ENCODE measurements at places on chromosomes 11 and 22.

DNA sequence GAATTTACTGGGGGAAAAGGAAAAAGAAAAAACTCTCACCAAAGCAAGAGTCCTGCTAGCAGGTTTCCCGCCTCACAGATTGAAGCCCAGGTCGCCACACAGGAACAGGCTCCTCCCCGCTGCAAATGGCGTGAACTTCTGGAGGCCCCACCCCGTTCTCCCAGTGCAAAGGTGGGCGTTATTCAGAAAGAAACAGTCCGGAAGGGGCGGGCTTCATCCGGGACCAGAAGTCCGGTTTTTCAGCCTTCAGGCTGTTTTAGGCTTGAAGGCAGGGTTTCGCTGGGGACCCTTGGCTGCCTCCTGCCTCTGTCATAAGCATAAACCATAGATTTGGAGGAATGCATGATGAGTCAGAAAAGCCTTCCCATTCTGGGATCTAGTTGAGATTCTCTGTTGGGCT, 148.3 kb upstream of the POU2AF2 start:
- no peak for DNase-seq

DNA sequence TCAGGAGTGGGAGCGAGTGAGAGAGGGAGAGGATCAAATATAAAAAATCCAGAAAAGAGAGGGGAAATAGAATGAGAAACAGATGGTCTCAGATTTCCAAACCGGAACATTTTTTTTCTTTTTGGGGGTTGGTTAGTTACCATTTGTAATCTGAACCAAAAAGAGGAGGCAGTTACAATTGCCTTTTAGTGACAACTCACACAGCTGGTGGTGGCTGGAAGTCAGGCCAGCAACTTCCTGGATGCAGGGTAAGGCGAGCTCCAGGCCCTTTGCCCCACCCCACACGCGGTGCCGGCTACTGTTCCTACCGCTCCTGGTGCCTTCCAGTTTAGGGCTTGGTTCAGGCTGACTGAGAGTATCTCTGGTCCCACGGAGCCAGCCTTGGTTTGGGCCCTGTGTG, 21.0 kb upstream of the UBASH3B start:
- DNase-seq = no peak

GRCh38 chr11:19160847-19161246, 40.9 kb downstream of the CSRP3 start:
- DNase-seq = no peak

GRCh38 chr11:98207086-98207485, 813.7 kb upstream of the CNTN5 start:
- DNase-seq = no peak

GRCh38 chr11:76810151-76810853, 27.1 kb downstream of the TSKU start:
- DNase-seq = no peak

DNA sequence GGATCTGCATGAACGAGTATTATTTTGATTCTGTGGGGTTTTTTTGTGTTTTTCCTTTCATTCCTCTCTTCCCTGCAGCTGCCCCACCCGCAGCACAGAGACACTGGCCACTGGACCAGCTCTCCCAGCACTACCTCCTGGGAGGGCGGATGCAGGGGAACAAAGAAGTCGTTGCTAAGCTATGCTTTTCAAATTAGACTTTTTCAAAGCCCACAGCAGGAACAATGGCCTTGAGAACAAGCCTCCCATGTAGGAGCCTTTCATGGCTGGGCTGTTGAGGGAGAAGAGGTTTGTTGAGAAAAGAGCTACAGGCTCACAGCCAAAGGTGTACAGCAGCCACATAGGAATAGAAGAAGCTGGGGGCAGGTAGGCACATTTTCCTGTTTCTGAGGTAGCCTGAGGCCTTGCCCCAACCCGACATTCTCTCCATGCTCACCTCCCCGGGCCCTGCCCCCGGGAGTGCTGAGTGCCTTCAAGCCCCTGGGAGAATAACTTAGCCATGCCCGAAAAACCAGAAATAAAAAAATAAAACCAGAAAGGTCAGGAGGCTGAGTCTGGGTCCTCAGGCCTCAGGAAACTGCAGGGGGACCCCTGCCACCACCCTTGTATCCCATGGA, 20.5 kb upstream of the SYT12 start:
- DNase-seq = no peak

DNA sequence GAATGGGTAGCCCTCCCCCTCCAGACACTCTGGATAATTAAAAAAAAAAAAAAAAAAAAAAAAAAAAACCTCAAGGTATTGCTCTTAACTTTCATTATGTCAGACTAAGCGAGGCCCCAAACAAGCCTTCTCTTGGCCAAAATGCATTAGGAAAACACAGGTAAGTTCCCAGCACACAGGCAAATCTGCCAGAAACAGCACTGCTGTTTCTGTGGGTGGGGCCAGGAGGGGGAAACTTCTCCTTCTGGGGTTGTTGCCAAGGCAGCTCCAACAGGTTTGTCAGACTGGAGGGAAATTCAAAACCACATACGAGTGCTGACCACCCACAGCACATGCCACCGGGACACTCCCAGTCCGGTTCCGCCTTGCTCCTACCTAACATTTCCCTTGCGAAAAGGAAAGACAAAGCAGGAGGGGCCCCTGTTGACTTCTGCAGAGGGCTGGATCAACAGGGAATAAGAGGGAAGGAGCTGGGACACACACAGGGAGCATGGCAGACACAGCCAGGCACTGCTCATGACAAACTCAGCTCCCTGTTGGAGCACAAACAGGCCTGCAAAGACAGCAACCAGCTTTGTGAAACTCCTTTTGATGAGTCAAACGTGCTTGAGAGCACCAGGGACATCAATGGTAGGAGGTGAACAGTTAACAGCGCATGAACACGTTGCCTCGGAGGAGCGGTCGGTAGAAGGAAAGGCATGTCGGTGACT, 55.0 kb downstream of the MYH9 start:
- DNase-seq = no peak

- no peak for DNase-seq
Measured at GRCh38 chr11:14318581-14318981, 40.4 kb downstream of the RRAS2 start.

All from activated CD8-positive, alpha-beta memory T cell treated with anti-CD3 and anti-CD28 coated beads for 4 hours (primary cell).